Right lung (tissue), 10 donors: ENCODE measurements at places on chromosomes 13 and 19. TPM values are rescaled to one million over a fixed set of nuclear protein-coding genes. Genes with fewer than 3 reads are reported as not detected.

- DNase-seq = no peak
Observed at GRCh38 chr19:45200568-45200967, 22.0 kb downstream of the BLOC1S3 start.

GRCh38 chr13:44158098-44158521, 215.5 kb upstream of the SERP2 start:
- DNase-seq = no peak

- DNase-seq = peak; percentile 16
Observed at GRCh38 chr19:30955112-30956104, 393.8 kb downstream of the TSHZ3 start.

The C1QTNF9B gene
- 0.98 TPM for polyA plus RNA-seq

The SMIM44 gene
- not detected for polyA plus RNA-seq

DNA sequence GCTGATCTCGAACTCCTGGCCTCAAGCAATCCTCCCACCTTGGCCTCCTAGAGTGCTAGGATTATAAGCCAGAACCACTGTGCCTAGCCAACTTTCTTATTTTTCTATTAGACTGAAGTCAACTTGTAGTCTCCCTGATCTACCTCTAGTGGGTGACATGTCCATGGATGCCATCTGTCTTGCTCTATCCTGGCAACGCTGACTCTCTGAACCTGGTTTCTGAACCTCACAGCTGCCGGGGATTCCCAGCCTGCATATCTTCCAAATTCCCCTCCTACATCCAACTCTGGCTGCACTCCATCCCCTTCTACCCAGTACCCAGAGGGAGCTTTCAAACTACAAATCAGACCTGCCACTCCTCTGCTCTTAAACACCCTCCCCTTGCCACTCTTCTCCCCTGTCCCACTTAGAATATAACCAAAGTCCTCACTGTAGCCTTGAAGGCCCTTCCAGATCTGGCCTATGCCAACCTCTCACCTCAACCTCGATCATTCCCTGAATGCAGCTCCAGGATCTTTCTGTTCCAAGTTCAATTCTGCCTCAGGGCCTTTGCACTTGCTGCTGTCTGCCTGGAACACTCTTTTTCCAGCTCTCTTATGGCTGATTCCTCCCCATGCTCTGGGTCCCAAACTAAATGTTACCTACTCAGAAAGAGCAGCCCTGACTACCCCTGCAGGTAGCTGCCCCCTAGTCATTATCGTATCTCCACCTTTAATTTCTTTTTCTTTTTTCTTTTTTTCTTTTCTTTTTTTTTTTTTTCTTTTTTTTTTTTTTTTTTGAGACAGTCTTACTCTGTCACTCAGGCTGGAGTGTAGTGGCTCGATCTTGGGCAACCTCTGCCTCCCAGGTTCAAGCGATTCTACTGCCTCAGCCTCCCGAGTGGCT, 2.2 kb downstream of the CLIP3 start:
- DNase-seq = no peak

DNA sequence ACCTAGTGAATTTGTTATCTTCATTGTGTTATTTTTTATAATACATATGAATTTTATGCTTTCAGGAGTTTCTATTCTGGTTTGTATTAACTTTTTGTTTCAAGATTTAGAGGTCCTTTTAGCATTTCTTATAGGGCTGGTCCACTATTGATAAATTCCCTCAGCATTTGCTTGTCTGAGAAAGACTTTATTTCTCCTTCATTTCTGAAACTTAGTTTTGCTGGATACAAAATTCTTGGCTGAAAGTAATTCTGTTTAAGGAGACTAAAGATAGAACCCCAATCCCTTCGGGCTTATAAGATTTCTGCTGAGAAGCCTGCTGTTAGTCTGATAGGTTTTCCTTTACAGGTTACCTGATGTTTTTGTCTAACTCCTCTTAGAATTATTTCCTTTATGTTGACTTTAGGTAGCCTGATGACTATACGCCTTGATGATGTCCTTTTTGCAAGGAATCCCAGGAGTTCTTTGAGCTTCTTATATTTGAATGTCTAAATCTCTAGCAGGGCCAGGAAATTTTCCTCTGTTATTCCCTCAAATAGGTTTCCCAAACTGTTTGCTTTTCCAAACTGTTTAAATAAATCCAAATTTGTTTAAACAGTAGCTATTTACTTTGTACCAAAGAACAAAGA, 127.1 kb downstream of the CYSLTR2 start:
- DNase-seq = no peak

The KCNN4 gene
- 1.3 TPM for polyA plus RNA-seq

DNA sequence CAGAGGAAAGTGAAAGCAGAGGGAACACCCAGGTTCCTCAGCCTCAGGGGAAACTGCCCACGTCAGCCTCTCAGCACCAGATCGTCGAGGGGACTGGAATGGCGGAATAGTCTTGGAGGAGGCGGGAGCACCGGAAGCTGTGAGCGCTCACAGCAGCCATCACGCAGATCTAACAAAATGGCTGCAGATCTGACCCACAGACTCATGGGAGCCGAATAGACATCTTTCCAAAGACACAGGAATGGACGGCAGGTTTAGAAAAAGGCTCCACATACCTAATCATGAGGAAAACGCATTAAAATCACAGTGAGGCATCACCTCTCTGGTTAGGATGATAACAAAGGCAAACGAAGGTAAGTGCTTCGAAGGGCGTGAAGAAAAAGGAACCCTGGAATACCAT, 11.8 kb upstream of the LILRA2 start:
- DNase-seq = no peak

DNA sequence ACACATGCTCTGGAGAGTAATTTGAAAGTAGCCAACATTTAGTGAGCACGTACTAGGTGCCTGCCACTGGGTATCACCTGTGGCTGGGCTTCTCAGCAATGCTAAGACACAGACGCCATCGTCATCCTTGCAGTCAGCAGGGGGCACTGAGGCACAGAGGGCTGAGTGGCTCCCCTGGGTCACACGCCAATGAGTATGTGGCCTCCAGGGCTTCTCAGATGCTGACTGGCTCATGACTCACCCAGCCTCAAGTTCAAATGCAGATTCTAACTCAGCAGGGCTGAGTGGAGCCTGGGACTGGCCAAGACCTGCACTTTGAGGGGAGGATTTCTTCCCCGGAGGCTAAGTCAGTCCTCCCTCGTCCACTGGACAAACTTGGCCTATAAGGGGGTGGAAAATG, 115.1 kb upstream of the CACNA1A start:
- DNase-seq = no peak

DNA sequence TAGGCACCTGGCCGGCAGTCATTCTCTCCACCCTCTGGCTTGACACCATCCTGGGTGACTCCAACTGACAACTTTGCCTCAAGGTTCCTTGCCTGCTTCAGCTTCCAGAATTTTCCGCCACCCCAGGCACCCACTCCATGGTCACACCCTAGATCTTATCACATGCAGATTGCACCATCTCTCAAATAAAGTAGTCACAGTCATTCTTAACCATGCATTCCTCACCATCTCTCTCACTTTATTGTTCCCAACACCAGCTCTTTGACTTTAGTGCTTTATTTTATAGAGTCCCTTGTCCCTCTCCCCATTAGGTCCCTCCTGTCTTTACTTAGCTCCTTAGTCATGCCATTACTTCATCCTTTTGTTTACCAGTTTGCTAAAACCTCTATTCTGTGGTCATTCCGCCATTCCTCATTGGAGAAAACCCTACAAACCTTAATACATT, 351.7 kb downstream of the SPRY2 start:
- no peak for DNase-seq

DNA sequence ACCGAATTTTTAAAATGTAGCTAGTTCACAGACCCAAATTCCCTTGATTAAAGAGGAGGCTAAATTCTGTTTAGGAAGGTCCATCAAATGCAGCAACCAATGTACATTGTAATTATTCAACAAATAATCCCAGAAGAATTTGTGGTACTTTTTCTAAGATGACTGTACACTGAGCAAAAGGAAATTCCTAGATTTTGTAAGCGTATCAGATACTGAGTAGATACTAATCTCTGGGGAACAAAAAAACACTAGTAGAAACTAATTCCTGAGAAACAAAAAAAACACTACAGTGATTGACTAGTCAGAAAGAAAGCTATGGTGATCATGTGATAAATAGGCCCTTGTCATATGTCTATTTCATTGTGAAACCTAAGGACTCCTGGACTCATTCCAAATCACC, 246.1 kb downstream of the PCDH17 start:
- DNase-seq = no peak

- DNase-seq = peak; percentile 63
Observed at GRCh38 chr13:23447927-23448326, 14.4 kb upstream of the SACS start.

- DNase-seq = no peak
Observed at GRCh38 chr13:111975539-111976473, 91.1 kb upstream of the SOX1 start.

The PRODH2 gene
- polyA plus RNA-seq = not detected

The C1QTNF9 gene
- 0.56 TPM for polyA plus RNA-seq

- no peak for DNase-seq
Observed at GRCh38 chr19:55228403-55229031, at the start of gene TMEM86B. Gene TMEM86B (minus strand): TSS chr19:55228763. CDS start chr19:55228741, 22 bp downstream.

DNA sequence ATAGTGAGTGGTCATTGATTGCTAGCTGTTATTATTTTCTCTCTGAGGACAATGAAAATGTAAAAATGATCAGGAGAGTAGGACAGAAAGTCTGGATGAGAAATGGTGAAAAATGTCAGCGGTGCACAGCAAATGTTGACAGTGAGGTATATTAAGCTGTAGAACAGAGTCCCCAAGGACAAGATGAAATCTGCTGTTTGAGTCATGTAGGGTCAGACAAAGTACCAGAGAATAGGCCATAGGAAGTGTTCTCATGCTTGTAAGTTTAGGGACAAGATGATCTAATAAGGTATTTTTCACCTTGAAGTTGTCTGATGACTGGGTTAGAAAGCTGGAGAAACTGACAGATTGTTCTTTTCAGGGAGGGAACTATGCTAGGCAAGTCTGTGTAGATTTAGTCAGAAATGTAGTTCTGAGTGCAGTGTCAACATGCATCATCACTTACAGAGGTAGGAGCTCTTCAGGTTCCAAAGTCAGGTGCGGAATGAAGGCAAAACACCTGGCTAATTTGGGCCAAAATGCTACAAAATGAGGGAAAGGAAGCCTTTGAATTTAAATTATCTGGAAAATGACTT, 369.3 kb downstream of the DLEU7 start:
- DNase-seq = no peak

The TMEM272 gene
- 0.11 TPM for polyA plus RNA-seq

DNA sequence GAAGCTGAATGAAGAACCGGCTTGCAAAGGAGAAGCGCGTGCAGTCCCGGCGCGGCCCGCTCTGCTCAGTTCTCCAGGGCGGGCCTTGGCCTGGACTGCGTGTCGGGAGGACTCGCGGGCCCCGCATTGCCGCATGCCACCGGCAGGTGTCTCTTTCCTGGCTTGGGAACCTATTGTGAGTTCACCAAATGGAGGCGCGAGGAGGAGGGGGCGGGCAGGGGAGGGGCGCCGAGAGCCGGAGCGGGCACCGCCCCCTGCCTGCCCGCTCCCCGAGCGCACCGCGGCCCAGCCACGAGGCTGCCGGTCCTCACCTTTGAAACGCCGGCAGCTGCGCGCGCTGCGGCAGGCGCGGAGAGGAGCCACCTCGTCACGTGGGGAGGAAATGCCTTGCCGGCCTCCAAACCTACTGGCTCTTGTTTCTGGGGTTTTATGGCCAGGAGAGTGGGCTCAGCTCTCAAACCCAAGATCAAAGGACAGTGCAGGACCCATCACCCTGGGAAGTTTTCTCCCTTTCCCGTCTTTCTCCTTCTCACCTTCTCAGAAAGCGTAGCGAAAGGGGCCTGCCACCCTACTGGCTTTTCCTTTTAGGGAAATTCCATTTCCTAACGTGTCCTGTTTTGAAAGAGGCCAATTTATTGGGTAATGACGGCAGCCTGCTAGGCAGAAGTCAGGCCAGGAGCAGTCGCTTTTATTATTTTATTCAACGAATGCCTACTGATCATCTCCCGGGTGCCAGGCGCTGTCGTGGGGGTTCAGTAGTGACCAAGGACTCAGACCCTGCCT, 13.8 kb upstream of the UBE2L5 start:
- peak; percentile 87 for DNase-seq

GRCh38 chr19:28363254-28363653, 849.7 kb downstream of the UQCRFS1 start:
- no peak for DNase-seq

- DNase-seq = no peak
Observed at GRCh38 chr19:17834350-17835181, 13.2 kb downstream of the JAK3 start.

The ZNF737 gene
- 36.9 TPM for polyA plus RNA-seq

The ZNF223 gene
- 14.7 TPM for polyA plus RNA-seq

DNA sequence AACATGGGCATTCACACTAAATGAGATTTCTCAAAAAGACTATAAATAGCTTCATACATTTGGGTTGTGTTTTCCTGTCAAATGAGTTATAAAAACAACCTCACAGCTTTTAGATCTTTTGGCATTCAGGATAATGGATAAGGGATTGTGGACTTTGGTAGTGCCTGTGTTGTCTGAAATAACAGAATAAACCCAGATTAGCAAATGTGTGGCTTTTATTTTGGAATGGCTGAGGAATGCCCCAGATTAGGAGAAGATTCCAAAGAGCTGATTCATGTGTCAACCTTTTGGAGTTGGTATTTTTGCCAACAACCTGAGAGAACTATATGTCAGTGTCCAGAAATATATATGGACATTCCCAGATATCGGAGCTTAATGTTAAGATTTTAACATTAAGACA, 164.7 kb downstream of the MTUS2 start:
- DNase-seq = no peak

- DNase-seq = no peak
Observed at GRCh38 chr19:5484398-5485285, 29.4 kb downstream of the ZNRF4 start.

GRCh38 chr19:40392894-40393517, 3.0 kb upstream of the HIPK4 start:
- DNase-seq = peak; percentile 48

GRCh38 chr19:3867971-3868769, 668 bp downstream of the ZFR2 start:
- no peak for DNase-seq
